ENCODE measurements at places on chromosomes 11 and 22.

DNA sequence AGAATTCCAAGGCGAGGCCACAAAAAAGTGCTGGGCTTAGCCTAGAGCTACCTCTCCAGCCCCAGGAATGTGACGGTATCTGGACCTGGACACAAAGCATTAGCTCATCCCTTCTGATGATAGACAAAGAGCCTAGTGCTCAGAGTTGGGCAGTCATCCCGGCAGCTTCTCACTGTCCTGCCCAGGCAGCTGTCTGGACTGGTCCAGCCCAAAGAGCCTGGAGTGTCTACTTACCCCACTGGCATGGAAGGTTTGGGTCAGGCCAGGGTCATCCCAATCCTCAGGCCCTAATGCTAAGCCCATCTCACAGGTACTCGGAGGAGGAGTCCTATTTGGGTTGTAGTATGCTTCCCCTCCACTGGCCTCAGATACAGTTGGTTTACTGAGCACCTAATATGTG, 31.0 kb downstream of the NAV2 start:
- no peak for DNase-seq

GRCh38 chr22:48415520-48415919, 1412.2 kb downstream of the BRD1 start:
- DNase-seq, result no peak

- no peak for DNase-seq
Measured at GRCh38 chr11:15764948-15765347, 591.4 kb downstream of the SOX6 start.

GRCh38 chr11:75775056-75775455, 6.5 kb downstream of the DGAT2 start:
- DNase-seq, result no peak

DNA sequence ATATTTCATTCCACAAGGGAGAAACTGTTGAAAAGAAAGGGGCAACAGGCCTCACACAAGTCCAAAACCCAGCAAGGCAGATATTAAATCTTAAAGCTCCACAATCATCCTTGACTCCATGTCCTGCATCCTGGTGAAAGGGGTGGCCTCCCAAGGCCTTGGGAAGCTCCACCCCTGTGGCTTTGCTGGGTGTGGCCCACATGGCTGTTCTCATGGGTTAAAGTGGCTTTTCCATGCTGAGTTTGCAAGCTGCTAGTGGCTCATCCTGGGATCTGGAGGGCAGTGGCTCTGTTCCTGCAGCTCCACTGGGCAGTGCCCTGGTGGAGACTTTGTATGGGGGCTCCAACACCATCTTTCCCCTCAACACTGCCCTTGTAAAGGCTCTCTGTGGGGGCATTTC, 106.4 kb downstream of the CTNND1 start:
- no peak for DNase-seq

GRCh38 chr22:35663371-35663770, 15.1 kb downstream of the APOL6 start:
- DNase-seq, result no peak

GRCh38 chr11:116984186-116984585, 114.0 kb downstream of the SIK3 start:
- DNase-seq, result no peak

DNA sequence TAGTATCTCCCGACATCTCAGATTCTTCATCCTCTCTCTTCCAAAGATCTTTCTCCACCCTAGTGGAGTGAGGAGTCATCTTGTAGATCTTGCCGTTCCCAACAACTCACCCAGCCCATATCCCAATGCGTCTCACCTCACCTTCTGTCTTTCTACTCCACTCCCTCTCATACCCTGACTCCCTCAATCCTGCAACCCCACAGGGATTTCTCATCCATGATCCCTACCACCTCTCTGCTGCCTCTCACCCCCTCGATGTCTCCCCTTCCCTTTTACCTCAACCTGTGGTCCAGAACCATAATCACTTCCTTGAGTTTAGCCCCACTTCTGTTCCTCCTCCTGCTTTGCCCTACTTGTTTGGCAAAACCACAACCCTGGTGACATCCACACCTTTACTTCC, 41.7 kb downstream of the OTOG start:
- DNase-seq, result no peak

DNA sequence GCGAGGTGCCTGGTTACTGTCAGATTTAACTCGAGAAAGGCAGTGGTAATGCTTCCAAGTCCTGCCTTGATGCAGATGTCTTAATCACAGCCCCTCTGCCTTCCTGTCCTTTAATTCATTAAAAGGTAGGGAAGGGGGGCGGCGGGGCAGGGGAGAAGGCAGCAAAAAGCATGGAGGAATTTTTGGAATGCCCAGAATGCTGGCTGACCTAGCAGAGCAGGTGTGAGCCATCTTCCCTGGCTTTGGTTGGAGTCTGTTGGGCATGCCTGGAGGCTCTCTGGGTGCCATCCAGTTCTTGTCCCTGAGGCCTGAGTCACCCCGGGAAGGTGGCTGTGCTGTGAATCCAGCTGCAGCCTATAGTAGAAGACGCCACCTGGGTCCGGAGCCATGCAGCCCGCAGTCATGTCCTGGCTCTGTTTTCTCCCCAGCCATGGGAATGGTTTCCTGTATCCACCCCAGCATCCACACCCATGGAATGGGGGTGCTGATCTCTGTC, 15.6 kb downstream of the KIAA1671 start:
- DNase-seq, result no peak

Measured in GM06990 (cell line).